Stimulated activated CD8-positive, alpha-beta memory T cell treated with anti-CD3 and anti-CD28 coated beads, Interleukin-15, amount 100 ng/mL, for 4 hours (primary cell): ENCODE measurements at places on chromosomes 6 and 20.

GRCh38 chr6:1605004-1605892 is 4.5 kb upstream of the FOXC1 start:
- DNase-seq: no peak

DNA sequence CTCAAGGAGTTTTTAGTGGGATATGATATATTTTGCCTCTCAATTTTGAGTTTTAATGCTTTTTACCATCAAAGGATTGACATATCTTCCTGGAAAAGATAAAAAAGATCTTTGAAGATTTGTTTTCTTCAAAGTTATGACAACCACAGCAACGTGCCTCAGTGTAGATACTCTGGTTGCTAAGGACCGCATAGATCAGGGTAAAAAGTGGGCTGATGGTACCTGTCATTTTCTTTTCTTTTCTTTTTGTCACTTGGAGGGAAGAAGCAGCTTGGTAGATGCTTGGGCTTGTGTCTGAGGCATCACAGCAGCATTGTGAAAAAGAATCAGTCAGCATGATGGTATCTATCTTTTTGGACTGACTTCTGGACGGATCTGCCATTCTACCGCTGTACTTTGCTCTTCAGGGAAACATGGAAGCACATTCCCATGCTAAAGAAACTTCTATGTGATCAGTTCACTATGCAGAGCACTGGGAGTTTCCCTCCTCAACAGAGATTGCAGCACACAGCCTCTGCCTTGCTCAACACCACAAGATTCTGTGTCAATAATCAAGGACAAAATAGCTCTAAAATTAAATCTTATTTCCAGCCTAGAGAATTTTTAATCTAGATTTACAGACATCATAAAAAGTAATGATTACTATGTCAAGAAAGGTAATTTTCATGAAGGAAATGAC is 54.8 kb upstream of the SGK1 start:
- no peak for DNase-seq

- DNase-seq: no peak
Observed at GRCh38 chr20:43576108-43576507, 14.6 kb upstream of the IFT52 start.

DNA sequence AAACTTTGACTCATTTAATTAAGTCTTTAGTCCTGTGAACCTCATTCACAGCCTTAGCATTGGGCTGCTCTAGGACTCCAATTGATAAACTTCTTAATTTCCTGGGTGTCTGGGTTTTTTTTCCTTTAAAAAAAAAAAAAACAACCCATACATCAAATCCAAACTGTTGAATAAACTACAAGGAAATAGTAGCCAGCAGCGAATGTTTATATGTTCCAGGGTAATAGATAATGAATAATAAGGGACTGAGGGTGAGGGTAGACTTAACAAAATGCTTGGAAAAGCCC is 563.5 kb upstream of the AGPAT4 start:
- no peak for DNase-seq

DNA sequence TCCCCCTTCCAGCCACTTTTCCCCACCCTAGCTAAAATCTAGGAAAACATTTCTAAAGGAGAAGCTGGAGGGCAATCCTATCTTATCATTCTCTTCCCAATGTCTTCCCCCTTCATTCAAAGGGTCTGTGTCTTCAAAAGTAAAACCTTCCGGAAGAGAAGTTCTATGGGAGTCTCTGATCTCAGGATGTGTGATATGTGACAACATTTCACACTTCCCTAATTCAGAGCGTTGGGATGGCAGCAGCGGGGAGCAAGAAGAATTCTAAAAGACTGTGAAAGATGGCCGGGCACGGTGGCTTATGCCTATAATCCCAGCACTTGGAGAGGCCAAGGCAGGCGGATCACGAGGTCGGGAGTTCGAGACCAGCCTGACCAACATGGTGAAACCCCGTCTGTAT is 65.4 kb upstream of the AKIRIN2 start:
- DNase-seq: no peak

- no peak for DNase-seq
Observed at GRCh38 chr6:153392156-153392555, 261.1 kb upstream of the RGS17 start.

DNA sequence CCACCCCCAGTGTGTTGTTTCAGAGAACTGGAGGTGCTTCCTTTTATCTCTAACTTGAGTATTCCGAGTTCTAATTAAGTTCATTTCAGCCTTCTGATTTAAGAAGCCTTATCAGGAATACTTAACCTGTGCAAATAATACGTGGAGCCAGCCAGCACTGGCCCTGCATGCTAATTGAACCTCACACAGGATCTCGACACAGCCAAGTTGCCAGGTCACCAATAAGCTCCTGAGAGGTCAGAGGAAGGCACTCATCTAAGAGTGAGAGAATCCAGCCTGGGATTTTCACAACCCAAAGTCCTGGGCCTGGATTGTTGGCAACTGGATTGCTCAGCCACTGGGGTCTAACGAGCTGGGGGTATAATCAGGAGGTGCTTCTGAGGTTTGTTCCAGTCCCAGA is 157.7 kb upstream of the LRFN2 start:
- DNase-seq: no peak

DNA sequence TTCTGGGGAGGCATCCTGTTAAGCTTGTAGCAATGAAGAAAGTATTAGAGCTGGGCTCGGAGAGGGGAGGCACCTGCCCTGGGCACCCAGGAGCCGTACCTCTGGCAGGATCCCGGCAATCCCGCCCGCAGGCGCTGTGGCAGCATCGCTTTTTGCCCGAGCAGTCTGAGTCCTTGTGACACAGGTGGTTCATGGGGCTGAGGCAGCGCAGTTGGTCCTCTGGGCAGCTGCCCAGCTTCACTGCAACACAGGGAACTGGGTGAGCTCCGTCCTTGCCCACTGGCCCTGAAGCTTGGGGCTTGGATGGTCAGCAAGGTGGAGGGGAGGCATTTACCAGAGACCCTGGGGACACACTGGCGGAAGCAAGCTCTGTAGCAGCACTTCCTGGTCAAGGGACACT is 4.7 kb downstream of the WFDC5 start:
- no peak for DNase-seq

GRCh38 chr6:133764008-133764753 is 124.7 kb upstream of the TCF21 start:
- DNase-seq: no peak

- no peak for DNase-seq
Observed at GRCh38 chr6:17714177-17714576, 7.5 kb upstream of the NUP153 start.

- no peak for DNase-seq
Observed at GRCh38 chr6:125792680-125793079, 1.9 kb downstream of the NCOA7 start.
